Left ventricle myocardium superior (tissue), 1 donor: ENCODE measurements at places on chromosomes 12 and 14. TPM values are rescaled to one million over a fixed set of nuclear protein-coding genes. Genes with fewer than 3 reads are reported as not detected.

- DNase-seq = no peak
Observed at GRCh38 chr14:94738751-94739150, 31.2 kb downstream of the GSC start.

GRCh38 chr12:89861086-89861485, 152.4 kb upstream of the ATP2B1 start:
- DNase-seq = no peak

DNA sequence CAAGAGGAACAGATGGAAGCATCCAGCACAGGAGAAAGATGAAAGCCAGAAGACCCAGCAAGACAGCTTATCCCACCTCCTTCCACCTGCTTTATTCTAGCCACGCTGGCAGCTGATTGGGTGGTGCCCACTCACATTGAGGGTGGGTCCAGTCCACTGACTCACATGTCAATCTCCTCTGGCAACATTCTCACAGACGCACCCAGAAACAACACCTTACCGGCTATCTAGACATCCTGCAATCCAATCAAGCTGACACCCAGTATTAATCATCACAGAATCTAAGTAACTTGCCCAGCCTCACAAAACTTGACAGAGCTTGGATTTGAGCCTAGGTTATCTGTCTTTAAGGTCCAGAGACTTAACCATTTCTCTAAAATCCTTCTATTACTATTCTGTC, 208.9 kb downstream of the PAH start:
- no peak for DNase-seq

DNA sequence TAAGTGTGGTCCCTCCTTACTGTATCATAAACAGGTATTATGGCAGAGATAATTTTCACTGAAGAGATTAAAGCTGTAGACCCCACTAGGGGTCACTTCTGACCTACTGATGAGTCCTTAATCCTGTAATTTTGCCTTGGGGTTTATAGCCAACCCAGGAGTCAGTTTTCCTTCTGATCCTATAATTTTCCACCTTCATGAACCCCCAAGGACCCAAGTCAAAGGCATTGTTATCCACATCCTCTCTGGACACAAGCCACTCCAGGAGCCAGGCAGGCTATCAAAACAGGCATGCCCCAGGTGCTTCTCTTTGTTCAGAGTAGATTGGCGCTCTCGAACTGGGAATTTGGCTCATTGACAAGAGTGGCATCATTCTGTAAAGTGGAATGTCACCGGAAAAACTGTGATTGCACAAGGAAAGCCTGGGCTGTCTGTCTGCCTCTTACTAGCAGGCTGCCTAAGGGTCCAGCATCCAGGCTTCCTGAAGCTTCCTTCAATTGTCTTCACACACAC, 1523.2 kb upstream of the FLRT2 start:
- DNase-seq = no peak

GRCh38 chr12:130569521-130569920, 146.6 kb downstream of the RIMBP2 start:
- no peak for DNase-seq

DNA sequence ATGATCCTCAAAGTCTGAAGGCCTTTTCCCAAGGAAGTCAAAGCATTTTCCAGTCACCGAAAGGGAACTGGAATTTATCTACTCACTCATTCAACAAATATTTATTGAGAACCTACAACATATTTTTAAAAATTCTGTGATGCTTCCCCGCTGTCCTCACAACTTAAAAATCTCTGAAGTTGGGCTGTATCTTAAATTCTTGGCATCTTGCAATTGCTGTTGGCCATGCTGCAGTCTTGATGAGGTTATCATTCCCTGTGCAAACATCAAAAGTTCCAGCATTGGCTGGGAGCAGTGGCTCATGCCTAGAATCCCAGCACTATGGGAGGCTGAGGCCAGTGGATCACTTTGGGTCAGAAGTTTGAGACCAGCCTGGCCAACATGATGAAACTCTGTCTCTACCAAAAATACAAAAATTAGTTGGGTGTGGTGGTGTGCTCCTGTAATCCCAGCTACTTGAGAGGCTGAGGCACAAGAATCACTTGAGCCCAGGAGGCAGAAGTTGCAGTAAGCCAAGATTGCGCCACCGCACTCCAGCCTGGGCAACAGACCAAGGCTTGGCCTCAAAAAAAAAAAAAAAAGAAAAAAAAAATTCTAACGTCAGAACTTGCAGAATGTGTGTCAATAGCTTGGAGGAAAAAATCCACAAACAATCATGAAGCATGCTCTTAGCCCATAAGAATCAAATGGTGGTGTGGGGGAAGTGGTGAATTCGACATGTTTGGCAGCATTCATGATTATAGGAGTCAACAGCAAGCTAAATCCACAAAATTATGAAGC, 34.9 kb downstream of the CCDC177 start:
- DNase-seq = peak; percentile 51

DNA sequence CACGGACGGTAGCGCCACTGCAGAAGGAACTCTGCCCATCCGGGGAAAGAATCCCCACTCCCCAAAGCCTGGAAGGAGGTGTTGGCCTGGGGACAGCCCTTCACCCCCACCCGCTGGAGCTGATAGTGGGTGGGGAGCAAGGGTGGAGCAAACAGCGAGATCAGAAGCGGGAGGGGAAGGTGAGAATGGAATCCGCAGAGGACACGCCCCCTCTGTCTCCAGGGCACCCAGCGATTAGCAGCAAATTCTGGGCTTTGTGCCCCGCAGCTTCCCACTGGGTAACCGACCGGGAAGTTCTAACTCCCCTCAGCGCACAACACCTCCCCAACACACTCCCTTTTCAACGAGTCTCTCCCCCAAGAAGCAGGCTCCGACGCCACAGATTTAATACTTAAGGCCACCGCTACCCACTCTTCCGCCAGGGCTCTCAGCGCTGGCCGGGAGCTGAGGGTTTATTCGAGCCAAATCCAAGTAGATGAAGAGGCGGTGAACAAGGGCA, 1.4 kb downstream of the SLC25A29 start:
- DNase-seq = peak; percentile 71

DNA sequence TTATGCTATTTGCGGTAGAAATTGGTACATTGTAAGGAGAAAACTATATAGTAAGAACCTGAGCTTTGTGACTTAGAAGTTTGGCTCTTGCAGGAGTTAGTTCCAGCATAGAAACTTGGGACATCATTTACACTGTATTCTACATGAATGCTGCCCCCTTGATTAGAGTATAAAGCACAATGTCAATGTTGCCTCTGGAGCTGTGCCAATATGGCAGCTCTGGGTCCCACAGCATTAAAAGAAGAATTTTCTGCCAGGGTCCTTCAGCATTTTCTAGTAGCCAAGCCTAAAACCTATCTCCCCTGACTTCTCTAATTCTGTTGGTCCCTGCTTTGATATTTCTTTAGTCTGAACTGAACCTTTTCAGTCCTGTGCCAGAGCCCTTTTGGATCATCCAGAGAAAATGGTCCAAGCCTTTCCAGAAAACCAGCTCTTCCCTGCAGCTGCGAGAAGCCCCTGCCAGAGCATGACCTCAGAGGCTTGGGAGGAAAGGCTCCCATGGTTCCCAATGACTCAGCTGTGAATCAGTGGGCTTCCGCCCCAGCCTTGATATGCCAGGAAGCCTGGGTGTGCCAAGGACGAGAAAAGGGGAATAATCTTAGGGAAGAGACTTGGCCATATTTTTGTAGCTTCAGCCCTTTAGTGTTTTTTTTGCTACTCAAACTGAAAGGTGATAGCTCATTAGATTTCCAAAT, 43.2 kb downstream of the PLEKHG7 start:
- DNase-seq = peak; percentile 87

GRCh38 chr14:52545584-52546317, 6.6 kb downstream of the TXNDC16 start:
- DNase-seq = no peak

GRCh38 chr12:132614029-132614428, 3.6 kb upstream of the LRCOL1 start:
- DNase-seq = no peak

- DNase-seq = no peak
Observed at GRCh38 chr12:127294651-127295210, 972.2 kb upstream of the TMEM132C start.

Gene HOXC9
- not detected for total RNA-seq

Gene LBHD2
- total RNA-seq = not detected

Gene KLRC1
- total RNA-seq = 0.32 TPM

Gene ARHGAP9
- total RNA-seq = 5.7 TPM

Gene KIF26A
- 6.0 TPM for total RNA-seq

Gene COCH
- total RNA-seq = 0.50 TPM

Gene CBLN3
- total RNA-seq = 2.3 TPM
